Lung microvascular endothelial cell (primary cell): ENCODE measurements at places on chromosomes 12 and 14.

DNA sequence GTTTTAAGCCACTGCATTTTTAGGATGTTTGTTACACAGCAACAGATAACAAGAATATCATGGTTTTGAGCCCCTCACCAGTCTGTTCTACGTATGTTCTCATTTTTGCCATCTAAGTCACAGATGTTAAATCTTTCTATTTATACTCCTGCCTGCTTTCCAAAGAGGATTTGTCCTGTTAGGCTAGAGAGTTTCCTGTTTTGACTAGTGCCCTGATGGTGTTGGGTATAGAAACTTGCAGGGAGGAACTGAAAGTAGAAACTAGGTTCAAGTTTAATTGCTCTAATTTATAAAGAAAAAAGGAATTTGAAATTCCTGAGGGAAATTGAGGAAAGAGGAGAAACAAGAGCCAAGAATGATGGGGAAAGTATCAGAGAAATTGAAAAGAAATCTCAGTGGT is 74.4 kb upstream of the COCH start:
- DNase-seq, result no peak

- no peak for DNase-seq
Observed at GRCh38 chr12:48668996-48669395, 13.0 kb downstream of the KANSL2 start.

- DNase-seq, result peak; percentile 78
Observed at GRCh38 chr14:73633116-73634010, 11.4 kb upstream of the DNAL1 start.

DNA sequence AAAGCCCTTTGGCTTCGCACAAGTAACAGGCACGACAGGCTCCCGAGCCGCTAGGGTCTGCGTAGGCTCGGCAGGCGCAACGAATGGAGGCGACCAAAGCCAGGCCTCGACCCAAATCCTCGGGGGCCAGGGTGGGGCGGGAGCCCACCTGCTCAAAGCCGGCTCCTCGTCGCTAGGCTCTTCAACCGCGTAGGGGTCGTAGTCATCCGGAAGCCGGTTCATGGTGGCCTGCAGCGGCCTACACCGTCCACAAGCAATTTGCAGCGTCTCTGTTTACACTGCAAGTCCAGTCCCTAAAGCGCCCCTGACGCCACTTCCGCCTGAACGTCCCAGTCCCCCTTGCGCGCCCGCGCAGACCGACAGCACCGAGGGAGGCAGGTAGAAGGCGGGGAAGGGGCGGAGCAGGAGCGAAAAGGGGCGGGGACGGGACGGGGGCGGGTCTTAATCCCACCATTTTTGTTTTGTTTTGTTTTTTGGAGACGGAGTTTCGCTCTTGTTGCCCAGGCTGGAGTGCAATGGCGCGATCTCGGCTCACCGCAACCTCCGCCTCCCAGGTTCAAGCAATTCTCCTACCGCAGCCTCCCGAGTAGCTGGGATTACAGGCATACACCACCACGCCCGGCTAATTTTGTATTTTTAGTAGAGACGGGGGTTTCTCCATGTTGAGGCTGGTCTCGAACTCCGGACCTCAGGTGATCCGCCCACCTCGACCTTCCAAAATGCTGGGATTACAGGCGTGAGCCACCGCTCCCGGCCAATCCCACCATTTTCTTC is at the start of gene EAPP:
EAPP (minus strand) TSS at position 295 of the 774 bp plus-strand sequence; CDS start at position 222, 73 bp downstream.
- peak; percentile 98 for DNase-seq

DNA sequence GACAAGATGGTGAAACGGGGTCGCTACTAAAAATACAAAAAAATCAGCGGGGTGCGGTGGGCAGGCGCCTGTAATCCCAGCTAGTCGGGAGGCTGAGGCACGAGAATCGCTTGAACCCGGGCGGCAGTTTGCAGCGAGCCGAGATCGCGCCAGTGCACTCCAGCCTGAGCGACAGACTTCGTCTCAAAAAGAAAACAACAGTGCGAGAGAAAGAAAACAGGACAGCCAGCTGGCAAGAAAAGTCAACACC is 633 bp upstream of the RNU4-2 start:
- no peak for DNase-seq
